ENCODE measurements at places on chromosomes 12 and 14.

DNA sequence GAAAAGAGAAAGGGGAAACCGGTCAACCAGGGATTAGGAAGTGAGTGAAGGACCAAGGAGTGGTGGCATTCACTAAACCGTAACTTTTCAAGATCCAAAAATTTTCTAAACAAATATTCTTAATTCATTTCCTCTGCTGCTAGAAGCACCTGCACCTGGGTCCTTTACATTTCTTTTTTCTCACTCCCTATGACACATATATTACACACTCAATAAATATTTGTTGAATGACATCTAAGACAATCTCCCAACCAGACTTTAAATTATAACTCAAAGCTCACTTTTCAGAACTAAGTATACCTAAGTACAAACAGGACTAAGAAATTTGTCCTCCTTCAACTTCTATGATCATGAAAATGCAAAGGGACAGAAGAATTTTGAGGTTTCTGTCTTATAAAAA, 11.1 kb downstream of the TTC5 start:
- no peak for DNase-seq

- DNase-seq, result no peak
Measured at GRCh38 chr14:105118646-105119407, 49.7 kb downstream of the JAG2 start.

DNA sequence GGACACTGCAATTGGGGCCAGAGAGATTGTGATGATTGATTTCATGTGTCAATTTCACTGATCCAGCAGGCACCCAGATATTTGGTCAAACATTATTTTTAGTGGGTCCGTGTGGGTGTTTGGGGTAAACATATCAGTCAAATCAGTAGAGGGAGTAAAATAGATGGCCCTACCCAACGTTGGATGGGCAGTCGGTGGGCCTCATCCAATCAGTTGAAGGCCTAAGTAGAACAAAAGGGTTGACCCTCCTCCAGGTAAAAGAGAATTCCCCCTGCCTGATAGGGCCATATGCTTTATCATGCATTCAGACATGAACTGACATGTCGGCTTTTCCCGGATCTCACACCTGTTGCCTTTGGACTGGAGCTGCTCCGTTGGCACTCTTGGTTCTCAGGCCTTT, 195.1 kb upstream of the CAND1 start:
- no peak for DNase-seq

DNA sequence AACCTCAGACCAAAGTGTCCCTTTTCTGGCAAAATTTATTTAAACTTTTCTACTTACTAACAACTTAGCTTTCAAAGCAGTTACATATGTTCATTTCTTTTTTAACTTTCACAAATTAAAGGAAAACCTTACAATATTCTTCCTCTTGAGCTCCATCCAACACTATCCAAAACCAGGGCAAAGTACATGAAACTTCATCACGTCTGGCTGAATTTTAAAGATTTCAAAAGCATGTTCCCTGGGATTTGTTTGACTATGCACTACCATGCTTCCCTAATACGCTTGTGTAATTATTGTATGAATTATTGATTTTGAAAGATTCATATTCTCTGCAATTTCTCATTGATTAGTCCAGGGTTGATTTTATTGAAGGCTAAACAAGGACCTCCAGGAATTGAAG, 343.1 kb upstream of the TMPO start:
- no peak for DNase-seq

- no peak for DNase-seq
Measured at GRCh38 chr12:7373226-7373625, 69.4 kb downstream of the ACSM4 start.

DNA sequence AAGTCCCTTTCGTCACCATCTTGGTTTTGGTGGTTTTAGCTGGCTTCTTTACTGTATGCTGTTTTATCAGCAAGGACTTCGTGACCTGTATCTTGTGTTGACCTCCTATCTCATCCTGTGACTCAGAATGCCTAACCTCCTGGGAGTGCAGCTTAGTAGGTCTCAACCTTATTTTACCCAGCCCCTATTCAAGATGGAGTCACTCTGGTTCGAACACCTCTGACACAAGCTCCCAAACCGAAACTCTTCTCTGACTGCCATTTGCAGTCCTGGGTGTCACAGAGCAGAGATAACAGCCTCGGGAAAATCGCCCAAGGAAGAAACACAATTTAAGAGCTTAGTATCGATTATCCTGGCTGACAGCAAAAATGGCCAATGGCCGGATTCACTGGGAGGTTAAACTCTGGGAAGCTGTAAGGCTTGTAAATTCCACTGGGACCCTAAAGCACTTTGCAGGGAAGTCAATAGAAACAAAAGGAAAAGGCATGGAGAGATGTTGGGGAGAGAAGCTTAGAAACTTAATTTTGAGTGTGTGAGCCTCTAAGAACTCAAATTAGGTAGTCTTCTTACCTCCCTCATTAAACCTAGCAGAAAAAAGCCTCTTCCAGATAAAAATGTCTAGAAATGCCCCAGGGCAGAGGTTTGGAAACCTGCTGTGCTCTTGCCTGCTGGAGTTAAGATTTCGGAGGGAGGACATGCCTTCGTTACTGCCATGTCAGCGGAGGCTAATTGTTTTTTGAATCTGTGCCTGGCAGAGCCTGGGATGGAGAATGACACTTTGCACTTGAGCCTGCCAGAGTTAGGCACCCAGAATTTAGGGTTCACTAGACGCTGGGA, 56.5 kb upstream of the RPH3A start:
- no peak for DNase-seq

DNA sequence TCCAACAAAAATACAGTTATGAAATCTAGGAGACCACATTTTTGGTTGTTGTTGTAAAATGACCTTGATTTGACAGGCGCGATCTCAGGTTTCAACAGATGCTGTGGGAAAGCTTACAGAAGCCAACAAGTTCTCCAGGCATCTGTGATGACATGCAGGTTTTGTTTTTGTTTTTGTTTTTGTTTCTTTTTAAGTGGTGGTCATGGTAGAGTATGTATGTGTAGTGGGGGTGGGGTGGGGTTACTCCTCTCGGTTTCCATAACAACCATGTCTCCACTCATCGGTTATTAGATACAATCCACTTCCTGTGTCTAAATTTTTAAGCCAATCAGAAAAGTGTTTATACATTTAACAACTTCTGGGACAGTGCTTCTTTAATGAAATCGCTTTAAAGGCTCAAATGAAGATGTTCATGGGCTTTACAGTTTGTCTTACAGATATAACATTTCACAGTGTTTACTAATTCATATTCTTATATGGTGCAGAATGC, 199.9 kb upstream of the FOXN3 start:
- DNase-seq, result no peak

DNA sequence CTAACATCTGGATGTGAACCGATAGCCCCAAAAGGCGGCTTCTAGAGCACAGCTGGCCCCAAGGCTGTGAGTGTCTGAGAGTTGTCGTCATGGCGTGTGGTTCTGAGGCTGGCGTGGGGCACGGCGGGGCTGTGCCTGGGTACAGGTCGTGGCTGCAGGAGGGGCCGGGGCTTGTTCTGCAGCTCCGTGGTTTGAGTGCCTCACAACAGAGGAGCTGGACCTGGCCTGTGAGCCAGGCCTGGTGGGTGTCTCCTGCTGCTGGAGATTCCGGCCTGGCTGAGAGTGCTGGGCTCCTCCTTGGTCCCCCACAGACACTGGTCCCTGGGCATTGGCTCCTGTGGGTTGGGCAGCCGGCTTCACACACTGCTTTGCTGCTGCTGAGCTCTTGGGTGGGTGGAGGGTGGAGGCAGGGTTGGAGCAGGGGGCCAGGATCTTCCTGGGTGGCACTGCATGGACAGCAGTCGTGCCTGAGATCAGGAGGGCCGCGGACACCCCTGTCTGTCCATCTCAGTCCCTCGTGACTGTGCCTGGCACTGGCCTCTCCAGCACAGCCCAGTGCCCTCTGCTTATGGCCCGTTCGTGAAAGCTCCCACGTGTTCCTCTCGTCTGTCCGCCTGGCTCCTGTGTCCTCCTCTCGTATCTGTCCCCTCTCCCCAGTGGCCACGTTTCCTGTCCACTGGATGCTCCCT, 31.8 kb upstream of the TEX22 start:
- no peak for DNase-seq

- no peak for DNase-seq
Measured at GRCh38 chr14:89616425-89616824, 199.4 kb upstream of the FOXN3 start.

GRCh38 chr12:109481863-109482262, 4.4 kb downstream of the UBE3B start:
- no peak for DNase-seq

GRCh38 chr14:105021656-105022275, 883 bp upstream of the CDCA4 start:
- peak; percentile 60 for DNase-seq

DNA sequence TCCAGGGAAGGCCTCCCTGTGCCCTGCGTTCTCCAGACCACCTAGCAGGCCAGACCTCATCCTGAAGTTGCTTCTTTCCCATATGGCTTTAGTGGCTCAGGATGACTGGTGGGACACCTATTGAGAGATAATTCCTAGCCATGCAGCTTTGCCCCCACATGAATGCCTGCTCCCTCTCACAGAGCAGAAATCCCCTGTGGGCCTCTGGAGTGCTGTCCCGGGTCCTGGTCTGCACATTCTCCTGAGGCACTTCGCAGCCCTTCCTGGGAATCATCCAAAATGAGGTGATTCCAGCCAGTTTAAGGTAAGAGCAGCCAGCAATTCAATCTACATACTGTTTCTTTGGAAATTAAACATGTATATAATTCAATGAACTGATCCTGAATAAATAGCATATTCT, 135.9 kb downstream of the GPR65 start:
- DNase-seq, result no peak

DNA sequence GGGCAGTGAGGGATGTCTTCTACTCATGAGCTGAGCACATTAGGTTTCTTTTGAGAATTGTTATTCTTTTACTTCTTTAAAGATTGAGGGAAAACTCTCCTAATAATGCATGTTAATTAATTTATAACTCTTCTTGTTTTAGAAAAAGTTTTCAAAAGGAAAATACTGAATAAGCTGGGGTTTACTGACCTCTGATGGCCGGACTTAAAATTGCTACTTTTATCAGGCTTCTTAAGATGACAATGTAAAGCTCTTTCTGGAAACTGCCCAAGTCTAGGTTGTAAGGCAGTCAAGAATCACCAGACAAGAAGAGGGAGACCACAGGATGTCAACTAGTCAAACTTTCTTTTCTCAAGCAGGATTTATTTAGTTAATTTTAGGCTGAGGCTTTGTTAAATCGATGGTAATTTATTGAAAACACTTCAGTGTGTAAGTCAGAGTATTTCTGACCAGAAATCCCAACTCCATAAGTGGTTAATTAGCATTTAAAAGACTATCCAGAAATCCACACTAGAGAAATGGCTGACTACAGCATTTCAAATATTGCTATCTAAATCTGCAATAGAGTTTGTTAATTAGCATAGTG, 82.1 kb downstream of the AVPR1A start:
- DNase-seq, result peak; percentile 31

DNA sequence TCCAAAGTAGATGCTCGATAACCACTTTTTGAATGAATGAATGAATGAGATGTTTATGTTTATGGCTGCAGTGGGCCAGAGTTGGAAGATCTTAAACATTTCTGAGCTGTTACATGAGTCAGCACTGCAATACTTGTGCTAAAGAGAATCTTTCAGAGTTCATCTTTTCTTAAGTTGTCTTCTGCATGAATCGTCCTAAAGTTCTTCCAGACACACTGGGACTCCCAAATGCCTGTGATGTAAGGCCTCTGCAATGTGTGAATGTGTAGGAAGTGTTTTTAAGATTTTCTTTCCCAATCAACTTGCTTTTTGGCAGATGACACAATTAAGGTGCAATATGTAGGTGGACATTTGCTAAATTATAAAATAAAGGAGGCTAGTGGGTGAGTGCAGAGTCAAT, 50.3 kb upstream of the TRIM9 start:
- DNase-seq, result no peak

GRCh38 chr12:102215992-102216691, 18.5 kb upstream of the PMCH start:
- DNase-seq, result no peak

DNA sequence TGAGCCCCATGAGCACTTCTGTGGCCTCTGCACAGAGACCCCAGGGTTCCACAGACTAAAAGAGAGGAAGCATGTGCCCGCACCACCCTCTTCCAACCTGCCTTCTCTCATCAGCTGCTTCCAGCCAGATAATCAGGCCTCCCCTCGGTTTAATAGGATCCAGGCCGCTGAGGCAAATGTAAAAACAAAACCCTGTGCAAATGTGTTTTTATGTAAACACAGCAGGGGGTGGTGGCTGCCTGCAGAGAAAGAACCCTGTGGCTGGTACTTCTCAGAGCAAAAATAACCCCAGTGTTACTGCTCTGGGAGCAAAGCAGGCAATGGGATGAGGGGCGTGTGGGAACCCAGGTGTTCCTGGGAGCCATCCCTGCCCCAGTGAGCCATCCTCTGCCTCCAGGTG, 46.2 kb downstream of the WSCD2 start:
- DNase-seq, result no peak

DNA sequence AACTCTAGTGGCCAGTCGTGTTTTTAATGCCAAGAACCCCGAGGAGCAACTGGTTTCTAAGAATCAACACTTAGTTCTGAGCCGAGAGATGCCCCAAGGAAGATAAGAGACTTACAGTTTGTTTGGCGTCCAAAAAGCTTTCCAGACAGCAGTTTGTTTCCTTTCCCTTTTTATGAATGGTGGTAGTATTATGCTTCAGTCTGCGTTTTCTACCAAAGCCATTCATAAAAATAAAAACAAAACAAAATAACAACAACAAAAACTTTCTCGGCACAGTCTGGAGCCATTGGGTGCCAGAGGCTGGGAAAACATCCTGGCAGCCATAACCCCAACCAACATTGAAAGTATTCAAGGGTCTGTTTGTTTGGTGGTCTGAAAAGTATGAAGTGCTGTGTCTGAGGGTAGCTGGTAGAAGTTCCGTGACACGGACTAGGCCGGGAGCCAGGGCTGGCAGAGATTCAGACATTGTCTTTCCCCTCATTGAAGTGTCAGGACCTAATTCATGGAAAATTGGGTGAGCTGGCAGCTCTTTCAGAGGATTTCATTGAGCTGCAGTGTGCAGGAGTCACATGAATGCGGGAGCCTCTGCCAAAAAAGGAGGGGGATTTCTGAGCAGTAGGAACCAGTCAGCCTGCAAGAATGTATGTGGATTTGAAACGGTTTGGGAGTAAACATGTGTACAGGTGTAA, 124.2 kb downstream of the HMGA2 start:
- DNase-seq, result no peak

DNA sequence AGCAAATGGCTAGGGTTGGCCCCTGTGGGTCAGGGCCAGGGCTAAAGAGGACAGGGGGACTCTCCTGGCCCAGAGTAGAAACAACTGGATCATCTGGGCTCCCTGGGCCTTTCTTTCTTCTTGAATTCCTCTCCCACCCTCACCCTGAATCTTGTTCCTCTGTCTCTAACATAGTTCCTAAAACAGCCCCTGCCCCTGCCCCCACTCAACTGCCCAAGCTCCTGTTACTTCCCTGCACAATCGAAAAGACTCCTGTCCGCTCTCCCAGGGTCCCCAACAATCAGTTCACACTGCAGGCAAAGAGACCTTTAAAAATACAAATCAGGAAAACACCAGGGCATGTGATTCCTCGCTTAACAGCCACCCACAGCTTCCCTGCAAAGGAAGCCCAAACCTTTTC, 18.0 kb upstream of the ANKRD33 start:
- no peak for DNase-seq

GRCh38 chr12:3222979-3223378, 145.8 kb downstream of the TSPAN9 start:
- DNase-seq, result peak; percentile 91

Measured in NCI-H2107 (cell line).